ENCODE measurements at places on chromosomes 16 and 17.

GRCh38 chr17:47957591-47958490 is at the start of gene PRR15L:
TSS of gene PRR15L (minus strand) at chr17:47957883. CDS start at chr17:47953234, 4,649 bp downstream.
- DNase-seq = no peak

DNA sequence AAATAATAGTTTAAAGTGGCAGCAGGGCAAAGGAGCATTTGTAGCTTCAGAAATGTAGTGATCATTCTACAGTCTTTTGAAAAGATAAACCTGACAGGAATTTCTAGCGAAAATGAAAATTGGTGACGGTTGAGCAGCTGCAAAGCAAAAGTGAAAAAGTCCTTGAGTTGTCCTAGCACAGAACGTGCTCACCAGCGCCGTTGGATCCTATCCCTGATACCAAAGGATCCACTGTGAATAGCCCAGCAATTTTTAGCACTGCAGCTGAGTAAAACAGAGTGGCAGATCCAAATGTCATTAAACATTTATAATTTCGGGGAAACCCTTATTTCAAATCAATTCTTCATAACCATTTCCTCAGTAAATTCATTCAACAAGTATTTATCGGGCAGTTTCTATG is 453.8 kb upstream of the HSBP1 start:
- no peak for DNase-seq

DNA sequence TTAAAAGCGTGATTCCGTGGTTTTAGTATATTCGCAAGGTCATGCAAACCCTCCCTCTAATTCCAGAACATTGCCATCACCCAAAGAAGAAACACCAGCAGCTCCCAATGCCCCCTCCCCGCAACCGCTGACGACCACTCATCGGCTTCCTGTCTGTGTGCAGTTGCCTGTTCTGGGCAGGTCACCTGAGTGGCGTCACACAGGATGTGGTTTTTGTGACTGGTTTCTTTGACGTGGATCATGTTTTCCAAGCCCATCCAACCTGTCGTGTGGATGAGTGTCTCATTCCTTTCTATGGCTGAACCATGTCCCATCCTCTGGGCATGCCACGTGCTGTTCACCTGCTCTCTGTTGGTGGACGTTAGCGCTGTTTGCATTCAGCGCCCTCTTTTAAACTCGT is 8.2 kb upstream of the ATP2C2 start:
- DNase-seq = no peak

GRCh38 chr17:76146053-76146851 is 5.2 kb upstream of the FOXJ1 start:
- peak; percentile 51 for DNase-seq

DNA sequence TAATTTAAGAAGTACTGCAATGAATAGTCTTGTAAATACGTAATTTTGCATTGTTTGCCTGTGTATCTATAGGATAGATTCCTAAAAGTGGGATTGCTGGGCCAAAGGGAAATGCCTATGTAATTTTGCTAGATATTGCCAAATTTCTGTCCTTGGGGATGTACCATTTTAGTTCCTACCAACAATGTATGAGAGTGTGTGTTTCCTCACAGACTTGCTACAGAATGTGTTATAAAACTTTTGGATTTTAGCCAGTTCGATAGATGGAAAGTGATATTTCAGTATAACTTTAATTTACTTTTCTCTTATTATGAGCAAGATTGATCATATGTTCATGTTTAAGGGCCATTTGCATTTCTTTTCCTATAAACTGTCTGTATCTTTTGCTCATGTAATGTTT is 8.3 kb downstream of the TANGO6 start:
- no peak for DNase-seq

DNA sequence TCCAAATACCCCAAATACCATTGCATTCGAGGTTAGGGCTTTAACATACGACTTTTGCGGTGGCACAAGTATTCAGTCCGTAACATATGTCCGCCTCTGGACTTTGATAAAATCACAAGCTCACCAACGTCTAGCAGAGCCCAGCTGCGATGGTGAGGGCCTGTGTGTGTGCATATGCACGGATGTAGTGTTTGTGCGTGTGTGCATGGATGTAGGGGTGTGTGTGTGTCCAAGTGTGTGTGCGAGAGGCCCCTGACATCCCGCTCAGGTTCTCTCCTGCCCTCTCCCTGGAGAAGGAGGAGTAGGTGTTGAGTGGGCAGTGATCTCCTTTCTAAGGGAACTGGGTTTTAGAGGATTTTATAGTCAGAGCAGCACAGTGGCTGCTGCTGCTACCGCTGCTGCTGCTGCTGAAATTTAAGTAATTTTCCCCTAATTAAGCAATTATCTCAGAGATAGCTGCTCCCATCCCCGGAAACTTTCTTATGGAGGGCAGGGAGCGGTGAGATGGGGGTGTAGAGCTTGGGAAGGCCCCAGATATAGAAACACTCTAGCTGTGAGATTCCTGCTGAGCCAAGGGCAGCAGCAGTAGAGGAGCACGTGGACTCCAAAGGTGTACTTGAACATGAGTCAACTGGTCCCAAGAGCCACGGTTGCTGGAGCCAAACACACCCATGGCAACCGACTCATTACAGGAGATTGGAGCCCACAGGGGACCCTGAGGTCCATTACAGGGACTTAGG is 121.7 kb upstream of the SDK2 start:
- no peak for DNase-seq

DNA sequence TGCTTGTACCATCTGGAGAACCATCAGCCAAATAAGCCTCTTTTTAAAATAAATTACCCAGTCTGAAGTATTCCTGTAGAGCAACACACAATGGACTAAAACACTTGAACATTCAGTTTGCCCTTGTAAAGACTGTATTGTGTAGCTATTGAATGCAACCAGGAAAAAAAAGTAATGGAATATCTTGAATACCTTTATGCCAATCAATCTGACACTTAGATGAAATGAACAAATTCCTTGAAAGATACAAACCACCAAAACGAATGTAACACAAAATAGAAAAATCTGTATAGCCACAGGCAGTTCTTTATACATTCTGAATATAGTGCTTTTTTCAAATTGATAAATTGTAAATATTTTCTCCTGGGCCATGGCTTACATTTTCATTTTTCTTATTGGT is 63.3 kb upstream of the KCNJ16 start:
- DNase-seq = no peak

DNA sequence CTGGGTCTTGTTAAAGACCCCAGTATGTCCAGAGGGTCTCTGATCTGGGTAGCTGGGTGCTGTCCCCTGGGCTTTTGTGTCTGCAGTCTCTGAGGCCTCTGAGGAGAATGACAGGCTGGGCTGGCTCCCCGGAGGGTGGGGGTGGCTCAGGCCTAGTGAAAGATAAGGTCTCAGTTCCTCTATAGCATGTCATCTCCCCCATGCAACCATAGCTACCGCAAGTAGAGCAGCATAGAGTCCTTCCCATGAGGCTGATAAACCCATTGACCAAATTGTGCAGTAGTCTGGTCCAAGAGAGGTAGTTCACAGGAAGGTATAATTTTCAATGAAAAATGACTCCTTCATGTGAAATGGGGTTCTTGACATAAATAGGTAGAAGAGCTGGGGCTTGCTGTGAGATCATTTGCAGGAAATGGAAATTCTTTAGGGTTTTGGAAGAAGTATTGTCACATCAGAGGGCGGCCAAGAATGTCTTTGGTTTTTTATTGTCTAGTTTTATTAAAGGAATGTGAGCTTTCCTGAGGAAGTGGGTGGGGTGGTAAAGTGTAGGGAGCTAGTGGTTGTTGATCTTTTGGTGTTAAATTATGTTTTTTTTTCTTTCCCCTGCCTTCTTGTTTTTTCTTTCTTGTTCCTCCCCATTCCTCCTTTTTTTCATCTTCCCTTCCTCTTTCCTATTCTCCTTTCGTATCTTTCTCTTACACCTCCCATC is 21.0 kb downstream of the SLC7A6OS start:
- DNase-seq = no peak

DNA sequence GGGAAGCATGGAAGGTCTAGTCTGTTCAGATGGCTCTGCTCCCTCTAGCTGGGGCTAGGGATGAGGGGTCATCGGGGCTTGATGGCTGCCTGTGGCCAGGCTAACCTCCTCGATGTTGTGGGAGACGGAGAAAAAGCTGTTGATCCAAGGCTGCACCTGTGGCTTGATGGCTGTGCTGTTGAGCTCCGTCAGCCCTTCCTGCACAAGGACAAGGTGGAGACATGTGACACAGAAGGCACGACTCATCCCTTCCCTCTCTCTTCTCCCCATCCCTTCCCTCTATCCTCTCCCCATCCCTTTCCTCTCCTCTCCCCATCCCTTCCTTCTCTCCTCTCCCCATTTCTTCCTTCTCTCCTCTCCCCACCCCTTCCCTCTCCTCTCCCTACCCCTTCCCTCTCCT is 28.2 kb downstream of the FCSK start:
- no peak for DNase-seq

DNA sequence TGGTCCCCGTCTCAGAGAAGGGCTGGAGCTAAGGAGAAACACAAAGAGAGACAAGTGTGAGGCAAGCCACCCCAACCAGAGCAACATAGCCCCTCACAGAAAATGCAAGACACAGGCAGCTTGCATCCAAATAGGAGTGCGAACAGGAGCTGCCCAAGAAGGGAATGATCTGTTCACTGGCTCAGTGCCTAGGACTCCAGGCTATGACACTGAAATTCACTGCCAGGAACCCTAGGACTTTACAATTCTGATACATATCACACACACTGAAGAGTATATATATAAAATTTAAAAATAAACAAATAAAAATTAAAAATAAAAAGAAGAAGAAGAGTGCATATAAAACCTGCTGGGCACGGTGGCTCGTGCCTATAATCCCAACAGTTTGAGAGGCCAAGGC is 5.2 kb downstream of the ZNF23 start:
- DNase-seq = no peak

GRCh38 chr16:12565423-12565822 is 238.3 kb downstream of the CPPED1 start:
- no peak for DNase-seq

GRCh38 chr16:23962001-23962400 is 126.2 kb downstream of the PRKCB start:
- DNase-seq = no peak

- no peak for DNase-seq
Measured at GRCh38 chr17:76198702-76199101, 41.6 kb downstream of the RNF157 start.

DNA sequence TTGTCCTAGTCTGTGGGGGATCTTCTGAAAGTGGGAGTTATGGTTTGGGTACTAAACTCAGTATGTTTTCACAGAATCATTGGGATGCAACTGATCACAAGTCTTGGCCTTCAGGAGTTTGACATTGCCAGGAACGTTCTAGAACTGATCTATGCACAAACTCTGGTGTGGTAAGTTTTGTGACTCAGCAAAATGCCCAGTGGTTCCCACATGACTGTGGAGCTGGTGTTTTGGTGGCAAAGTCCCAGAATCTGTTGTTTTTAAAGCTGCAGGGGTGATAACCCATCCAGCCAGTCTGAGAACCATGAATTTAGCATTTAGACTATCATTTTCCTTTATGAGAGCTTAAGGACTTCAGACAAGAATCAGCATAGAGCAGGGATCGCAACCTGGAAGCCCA is 40.6 kb downstream of the GDE1 start:
- no peak for DNase-seq

GRCh38 chr17:50033316-50033715 is 22.6 kb upstream of the ITGA3 start:
- DNase-seq = no peak

GRCh38 chr17:39975801-39976200 is 4.8 kb upstream of the PSMD3 start:
- no peak for DNase-seq
